Neural crest cell (in vitro differentiated cells): ENCODE measurements at places on chromosomes 2 and 18. TPM values are rescaled to one million over a fixed set of nuclear protein-coding genes. Genes with fewer than 3 reads are reported as not detected.

Gene KIF3C
- 50.9 and 56.2 TPM in 2 replicates for total RNA-seq

DNA sequence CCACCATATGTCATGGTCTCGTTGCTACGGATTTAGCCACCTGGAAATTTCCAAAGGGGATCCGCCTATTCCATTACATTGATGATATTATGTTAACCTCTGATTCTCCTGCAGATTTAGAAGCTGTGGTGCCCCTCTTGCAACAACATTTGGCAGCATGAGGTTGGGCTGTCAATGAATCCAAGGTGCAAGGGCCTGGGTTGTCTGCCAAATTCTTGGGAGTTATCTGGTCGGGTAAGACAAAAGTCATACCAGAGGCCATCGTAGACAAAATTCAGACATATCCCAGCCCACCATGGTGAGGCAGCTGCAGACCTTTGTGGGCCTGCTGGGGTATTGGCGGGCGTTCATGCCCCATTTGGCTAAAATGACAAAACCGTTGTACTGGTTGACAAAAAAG, 13.6 kb upstream of the C2orf42 start:
- H3K36me3 ChIP-seq, result no peaks in the 10 kb centered on the region
- no peaks in the 10 kb centered on the region for H3K4me1 ChIP-seq
- H3K27ac ChIP-seq, result no peak overlapping the region
- H3K4me3 ChIP-seq, result no peak overlapping the region

Gene LAMA1
- total RNA-seq, result 96.1 and 102 TPM in 2 replicates

DNA sequence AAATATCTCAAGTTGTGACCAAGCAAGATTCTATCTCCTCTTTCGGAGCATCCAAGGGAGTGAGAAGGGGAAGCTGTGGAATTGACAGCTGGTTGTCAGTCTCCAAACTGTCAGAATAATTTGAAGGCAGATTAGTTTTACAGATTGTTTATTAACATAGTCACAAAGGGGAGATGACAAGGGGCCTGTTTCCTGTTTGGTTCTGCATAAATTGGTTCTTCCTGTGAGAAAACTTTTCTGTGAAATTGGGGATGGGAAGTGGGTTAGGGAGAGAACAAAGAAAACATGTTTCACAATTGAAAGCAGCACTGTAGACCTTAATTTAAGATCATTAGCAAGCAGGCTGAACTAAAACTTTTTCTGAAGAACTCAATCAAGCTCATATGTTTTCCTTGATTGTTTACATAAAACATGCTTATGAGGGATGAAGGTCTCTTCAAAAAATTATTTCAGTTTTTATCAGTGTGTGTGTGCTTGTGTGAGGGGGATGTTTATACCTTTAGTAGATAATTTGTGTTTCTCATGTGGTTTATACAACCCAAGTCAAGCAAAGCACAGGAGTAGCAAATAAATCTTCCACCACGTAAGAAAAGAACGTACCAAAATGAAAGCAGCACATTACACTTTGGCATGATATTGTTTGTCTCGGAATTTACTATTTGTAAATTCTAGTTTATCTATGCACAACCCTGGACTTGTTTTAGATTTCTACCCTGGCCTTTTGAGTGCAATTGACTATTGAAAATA, 604.9 kb upstream of the CDH2 start:
- no peak for DNase-seq
- H3K27ac ChIP-seq, result peak overlapping the region; percentile 4
- H3K4me1 ChIP-seq, result peaks cover 6% of the 10 kb centered on the region
- no peaks in the 10 kb centered on the region for H3K27me3 ChIP-seq
- H3K36me3 ChIP-seq, result no peaks in the 10 kb centered on the region

Gene SH2D6
- total RNA-seq, result 0.34 and 1.2 TPM in 2 replicates

DNA sequence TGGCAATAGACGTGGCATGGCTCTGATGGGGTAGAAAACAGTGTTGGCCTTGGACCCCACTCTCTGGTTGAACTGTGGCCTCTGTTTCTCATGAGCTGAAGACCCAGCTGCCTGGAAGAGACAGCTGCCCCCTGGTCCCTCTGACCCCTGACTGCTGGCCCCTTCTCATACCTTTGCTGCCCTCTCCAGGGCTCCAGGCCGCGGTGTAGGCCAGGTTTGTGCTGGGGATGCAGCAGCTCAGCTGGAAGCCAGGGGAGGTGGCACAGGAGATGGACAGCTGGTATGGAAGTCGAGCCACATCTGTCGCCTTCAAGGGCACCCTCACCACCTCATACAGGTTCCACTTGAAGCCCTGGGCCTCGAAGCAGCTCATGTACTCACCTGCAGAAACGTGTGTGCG, 31.7 kb upstream of the SELENOI start:
- no peak overlapping the region for H3K27ac ChIP-seq
- no peak for DNase-seq
- H3K4me1 ChIP-seq, result no peaks in the 10 kb centered on the region
- H3K36me3 ChIP-seq, result no peaks in the 10 kb centered on the region
- peaks cover 4% of the 10 kb centered on the region for H3K27me3 ChIP-seq
- no peak overlapping the region for H3K4me3 ChIP-seq

DNA sequence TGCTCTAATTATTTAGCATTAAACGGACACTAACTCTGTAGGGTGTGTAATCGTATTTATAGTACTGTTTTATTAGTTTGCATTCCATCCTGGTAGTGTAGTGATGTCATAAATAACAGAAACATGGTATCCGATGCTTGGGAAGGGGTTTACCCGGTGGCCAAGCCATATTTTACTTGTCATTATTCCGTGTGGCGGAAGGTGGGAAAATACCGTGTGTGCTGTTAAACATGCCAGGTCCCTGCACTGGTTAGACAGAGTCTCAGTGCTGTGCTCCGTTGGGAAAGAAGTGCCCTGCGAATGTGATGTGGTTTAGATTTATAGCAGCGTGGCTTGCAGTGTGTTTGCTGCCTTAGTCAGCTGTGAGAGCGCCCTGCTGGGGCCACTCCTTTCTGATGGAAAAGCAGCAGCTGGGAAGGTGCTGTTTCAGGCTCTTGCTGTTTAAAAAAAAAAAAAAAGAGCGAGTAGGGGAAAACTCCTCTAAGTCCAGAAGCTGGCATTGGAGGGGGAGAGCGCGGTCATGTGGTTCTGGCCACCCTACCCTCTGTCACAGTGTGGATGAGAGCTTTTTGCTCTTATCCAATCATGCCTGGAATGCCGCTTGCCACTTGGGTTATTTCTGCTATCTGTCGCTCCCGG, 211.0 kb downstream of the NEDD4L start:
- peaks cover 21% of the 10 kb centered on the region for H3K4me1 ChIP-seq
- no peak for DNase-seq
- no peak overlapping the region for H3K4me3 ChIP-seq
- peaks cover 4% of the 10 kb centered on the region for H3K36me3 ChIP-seq
- peak overlapping the region; percentile 55 for H3K27ac ChIP-seq

GRCh38 chr2:240469239-240469636, 33.8 kb downstream of the GPC1 start:
- H3K36me3 ChIP-seq, result peaks cover 14% of the 10 kb centered on the region
- DNase-seq, result peak; percentile 3
- H3K4me3 ChIP-seq, result peak overlapping the region; percentile 10
- H3K27ac ChIP-seq, result no peak overlapping the region
- peaks cover 19% of the 10 kb centered on the region for H3K4me1 ChIP-seq

GRCh38 chr2:150567771-150568301, 80.4 kb upstream of the RND3 start:
- H3K27me3 ChIP-seq, result no peaks in the 10 kb centered on the region
- H3K27ac ChIP-seq, result no peak overlapping the region
- no peaks in the 10 kb centered on the region for H3K36me3 ChIP-seq
- peaks cover 10% of the 10 kb centered on the region for H3K4me1 ChIP-seq
- no peak overlapping the region for H3K4me3 ChIP-seq
- DNase-seq, result no peak
